ENCODE measurements at places on chromosomes 5 and 9.

GRCh38 chr9:17810728-17811571, 232.1 kb downstream of the SH3GL2 start:
- peak; percentile 13 for DNase-seq

- no peak for DNase-seq
These were observed 177.4 kb downstream of the SAXO1 start for GRCh38 chr9:18855656-18856055.

- no peak for DNase-seq
These were observed 48.6 kb upstream of the ADCY2 start for GRCh38 chr5:7347377-7347776.

DNA sequence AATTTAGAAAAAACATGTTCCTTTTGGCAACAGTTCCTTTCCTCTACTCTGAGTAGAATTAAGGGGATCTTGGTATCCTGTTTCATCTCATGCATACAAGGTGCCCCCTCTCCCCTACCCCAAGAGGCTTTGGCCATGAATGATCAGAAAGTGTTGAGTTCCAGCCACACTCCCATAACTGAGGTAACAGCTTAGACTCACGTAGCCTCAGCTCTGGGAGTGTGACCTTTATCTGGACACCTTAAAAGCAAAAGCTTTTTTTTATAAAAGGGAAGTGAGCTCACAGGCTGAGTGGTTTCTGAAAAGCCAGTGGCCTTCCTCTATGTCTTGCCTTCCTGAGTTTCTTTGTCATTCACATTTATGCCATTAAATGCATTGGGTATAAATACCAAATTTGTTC, 900 bp upstream of the HAVCR2 start:
- DNase-seq = peak; percentile 40

GRCh38 chr5:39074017-39074814, at the start of gene RICTOR:
RICTOR (minus strand) TSS chr5:39074399; CDS start chr5:39074377, 22 bp downstream.
- peak; percentile 93 for DNase-seq

DNA sequence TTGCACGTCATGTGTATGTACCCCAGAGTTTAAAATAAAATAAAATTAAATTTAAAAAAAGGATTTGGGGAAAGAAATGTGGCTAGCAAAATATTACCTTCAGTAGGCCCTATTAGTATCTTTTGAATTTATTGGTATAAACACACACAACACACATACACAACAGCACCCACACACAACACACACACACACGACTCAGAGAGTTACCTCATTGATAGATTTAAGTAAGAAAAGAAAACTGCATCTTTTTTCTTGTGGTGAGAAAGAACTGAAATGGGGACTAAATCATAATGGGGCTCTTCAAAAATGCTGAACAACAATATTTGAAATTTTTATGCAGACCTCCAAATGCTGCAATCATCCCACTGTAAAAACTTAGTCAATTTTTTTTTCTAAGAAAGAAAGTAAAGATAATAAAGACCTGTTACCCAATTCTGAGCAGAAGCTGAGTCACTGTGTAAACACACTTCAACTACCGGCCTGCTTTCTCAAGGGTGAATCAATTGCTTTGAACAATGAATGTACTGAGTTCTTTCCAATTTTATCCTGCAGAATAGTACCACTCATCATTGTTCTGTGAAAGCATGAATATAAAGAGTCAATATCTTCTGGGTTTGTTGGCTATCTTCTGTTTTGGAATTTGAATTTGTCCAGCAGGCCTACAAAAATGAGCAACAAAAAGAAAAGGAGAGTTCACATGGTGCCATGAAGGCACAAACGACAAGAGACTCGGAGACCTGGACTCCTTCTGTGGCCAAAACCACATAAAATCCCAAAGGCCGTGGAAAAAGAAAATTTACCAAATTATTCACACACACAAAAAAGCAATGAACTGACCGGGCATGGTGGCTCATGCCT, 57.9 kb upstream of the CCNG1 start:
- DNase-seq = no peak

DNA sequence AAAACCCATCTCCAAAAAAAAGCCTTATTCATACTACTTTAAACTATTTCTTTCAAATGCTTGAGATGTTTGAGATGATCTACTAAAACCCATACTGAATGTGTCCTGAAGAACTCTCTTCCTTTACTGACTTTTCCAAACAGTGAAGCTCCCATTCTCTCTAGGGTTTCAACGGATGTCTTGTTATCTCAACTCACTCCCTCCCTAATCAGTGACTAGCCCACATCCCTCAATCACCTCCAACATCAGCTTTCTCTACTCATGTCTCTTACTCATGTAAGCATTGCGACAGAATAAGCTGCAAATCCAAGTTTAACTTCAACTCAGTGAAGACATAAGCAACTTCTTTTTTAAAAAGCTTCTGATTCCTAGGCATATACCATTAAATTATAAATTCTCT, 42.1 kb downstream of the WDR41 start:
- DNase-seq = no peak

- DNase-seq = no peak
These were observed 5.2 kb downstream of the DMXL1 start for GRCh38 chr5:119076080-119076479.

DNA sequence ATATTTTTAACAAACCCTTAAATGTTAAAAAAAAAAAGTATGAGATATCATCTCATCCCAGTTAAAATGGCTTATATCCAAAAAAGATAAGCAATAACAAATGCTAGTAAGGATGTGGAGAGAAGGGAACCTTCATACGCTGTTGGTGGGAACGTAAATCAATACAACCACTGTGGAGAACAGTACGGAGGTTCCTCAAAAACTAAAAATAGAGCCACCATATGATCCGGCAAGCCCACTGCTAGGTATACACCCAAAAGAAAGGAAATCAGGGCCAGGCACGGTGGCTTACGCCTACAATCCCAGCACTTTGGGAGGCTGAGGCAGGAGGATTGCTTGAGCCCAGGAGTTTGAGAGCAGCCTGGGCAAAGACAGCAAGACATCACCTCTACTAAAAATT, 3.0 kb downstream of the MTMR12 start:
- no peak for DNase-seq

- DNase-seq = no peak
These were observed 12.3 kb downstream of the WHRN start for GRCh38 chr9:114492991-114493390.

DNA sequence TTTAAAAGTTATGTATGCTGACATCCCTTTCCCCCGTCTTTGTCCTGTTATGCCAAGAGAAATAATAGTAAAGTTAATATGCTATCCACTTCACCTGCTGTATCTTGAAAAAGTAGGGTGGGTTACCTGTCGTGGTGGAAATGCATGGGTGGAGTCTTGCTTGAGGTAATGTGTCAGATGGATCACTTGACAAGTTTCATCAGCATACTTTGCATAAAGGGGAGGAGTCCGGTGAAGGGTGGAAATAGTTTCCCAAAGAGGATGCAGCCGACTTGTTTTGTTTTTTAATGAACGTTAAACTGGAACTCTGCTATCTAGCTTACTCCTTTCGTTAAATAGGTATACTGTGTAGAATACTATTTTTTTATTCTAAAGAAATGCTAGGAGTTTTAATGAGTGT, 9.0 kb upstream of the DMRT3 start:
- DNase-seq = no peak

DNA sequence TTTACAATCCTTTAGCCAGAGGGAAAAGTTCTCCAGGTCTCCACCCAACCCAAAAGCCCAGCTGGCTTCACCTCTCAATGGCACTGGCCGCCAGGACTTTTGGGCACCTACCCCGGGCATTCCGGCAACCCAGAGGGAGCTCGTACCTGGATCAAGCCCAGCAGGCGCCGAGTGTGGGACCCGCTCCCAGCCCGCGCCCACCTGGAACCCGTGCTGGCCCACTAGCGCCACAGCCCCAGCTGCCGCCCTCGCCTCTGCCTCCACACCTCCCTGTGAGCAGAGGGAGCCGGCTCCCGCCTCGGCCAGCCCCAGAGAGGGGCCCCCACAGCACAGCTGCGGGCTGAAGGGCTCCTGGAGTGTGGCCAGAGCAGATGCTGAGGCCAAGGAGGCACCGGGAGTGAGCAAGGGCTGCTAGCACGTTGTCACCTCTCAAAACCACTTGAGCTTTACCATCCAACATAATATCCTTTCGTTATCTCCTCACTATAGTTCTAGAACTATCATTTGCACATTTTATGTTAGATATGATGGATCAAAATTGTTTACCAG, 69.7 kb downstream of the GCNT1 start:
- DNase-seq = no peak

DNA sequence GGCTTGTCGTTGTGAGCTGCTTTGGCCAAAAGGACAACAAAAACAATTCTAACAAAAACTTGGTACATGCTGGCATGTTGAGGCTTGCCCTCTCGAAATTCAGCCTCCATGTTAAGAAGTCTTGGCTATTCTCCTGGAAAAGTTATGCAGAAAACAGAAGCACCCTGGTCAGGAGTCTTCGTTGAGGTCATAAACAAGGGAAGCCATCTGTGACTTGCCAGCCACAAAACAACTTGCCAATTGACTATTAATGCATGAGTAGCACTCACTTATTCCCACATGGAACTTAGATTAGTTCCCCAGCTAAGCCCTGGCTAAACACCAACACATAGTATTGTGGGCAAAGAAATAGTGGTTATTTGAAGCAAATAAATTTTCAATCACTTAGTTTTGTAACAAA, 521.0 kb upstream of the CHD1 start:
- no peak for DNase-seq

DNA sequence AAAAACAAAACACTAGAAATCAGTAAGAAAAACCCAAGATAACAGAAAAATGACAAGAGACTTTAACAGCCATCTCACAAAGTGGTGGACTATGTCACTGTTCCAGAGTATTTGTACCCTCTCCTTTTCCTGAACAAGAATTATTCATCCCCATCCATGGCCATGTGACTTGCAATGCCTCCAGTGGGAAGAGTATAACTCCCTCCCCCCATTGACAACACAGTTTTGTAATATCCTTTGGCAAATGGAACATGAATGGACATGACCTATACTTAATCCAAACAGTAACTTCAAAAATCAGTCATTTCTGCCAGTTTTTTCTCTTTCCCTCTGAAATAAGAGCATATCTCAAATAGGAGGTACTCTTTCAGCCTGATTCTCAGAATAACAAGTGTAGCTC, 33.9 kb downstream of the PTBP3 start:
- no peak for DNase-seq

- no peak for DNase-seq
These were observed 9.9 kb downstream of the SEPTIN8 start for GRCh38 chr5:132767150-132767549.

DNA sequence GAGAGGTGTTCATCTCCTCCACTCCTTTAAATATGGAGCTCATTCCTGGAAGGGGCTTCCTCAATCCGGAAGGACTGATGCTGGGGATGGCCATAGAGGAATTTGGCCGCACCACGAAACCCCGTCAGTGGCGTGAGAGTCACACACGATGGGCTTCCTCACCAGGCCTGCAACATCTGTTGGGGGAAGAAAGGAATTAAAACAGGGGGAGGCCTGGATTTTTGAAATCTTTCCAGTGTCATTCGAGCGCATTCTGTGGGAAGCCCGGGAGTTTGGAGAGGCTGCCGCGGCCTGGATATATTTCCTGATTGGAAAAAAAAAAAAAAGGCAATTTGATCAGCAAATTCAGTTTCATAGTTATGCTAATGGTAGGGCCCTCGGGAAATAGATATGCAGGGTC, 76.3 kb upstream of the ORM1 start:
- DNase-seq = no peak

DNA sequence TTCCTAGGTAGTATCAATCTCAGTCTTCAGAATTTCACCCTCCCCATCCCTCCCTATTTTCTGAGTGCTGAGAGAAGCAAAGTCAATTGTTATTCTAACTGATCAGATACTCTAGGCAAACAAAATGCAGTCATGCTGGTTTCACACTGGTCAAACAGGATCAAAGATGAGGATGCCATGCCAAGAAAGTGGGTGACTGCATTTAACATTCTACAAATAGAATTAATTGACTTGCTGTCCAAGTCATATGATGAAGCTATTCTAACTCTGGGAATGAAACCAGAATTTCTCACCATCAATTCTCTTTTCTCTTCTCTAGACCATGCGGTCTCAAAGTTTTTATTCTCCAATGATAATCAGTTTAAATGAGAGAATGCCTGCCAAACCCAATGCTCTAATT, 112.5 kb downstream of the CTNND2 start:
- DNase-seq = no peak

DNA sequence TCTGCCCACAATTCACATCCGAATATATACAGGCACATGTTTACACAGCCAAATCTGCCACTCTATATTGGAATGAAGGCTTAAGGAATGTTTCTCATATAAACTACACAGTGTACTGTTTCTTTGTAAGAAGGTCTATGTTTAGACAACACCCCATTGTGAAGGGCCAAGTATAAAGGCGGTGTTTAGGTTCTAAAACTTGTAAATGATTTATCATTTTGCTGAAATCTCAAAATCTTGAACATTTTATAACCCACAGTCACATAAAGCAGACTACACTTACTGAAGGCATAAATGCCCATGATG, 94.0 kb downstream of the ZNF608 start:
- DNase-seq = no peak

GRCh38 chr5:158970121-158970520, 129.6 kb downstream of the EBF1 start:
- no peak for DNase-seq

GRCh38 chr9:78552802-78553201, 255.9 kb downstream of the PSAT1 start:
- no peak for DNase-seq

DNA sequence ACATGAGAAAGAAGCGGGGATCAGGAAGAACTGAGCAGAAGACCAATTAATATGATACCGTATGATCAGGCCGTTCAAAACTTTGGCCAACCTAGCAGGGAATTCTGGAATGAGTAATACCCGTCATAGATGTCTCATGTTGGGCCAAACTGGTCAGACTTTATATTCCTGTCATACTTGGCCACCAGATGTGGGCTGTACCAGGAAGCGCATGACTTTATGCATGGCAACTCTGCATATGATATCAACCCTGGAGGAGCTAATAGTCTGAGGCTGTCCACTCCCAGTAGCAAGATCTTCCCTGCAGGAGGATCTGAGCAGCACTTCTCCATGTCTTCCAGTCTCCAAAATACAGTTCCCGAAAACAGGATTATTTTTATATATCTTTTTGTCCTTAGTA, 68.5 kb upstream of the NAA35 start:
- no peak for DNase-seq

DNA sequence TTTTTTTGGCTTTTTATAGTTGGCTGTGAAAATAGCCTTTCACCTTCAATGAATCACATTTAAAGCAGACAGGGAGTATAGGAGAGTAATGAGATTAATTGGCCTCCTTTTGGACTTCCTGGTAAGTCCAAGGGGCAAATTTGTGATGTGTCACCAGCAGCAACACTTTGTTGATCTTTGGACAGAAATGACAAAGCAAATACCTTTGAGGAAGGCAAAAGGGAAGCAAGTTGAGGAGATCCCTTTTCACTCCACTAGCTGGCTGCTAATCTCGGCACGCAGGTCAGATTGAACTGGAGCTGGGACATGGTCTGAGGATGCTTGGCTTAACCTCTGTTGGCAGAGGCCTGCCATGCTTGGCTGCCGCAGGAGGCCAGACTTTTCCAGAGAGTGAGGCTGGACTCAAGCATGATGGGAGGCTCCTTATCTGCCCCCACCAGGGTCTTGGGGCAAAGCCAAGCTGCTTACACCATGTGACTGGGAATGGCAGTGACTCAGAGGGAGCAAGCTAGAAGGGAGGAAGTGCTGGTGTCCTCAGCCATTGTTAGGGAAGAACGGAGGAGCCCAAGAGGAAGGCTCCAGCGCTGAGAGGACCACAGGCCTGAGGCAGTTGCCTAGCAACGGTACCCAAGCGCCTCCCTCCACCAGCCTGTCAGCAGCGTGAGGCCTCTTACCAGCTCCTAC, 174.5 kb upstream of the MAP1B start:
- no peak for DNase-seq

- no peak for DNase-seq
These were observed 52.5 kb upstream of the IL7R start for GRCh38 chr5:35804201-35804653.
